ENCODE measurements at places on chromosomes 3 and 15.
A peak's percentile ranks its signal among the peaks of the same experiment; 100 is the strongest.

DNA sequence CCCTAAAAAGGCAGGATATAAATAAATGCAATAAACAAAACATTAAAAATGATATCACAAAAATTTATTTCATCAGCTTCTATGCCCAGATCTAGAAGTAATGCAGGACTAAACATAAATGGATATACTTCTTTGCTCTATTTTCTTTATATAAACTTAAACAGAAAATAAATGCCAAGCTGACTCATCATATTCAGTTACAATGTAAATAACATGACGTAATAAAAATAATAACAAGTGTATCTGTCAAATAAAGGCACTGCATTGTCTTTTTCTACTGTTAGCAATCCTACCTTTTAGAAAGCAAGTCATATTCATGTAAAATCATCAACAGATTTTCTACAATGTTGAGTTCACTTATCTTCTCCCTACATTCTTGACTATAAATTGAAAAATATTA lies 61.6 kb downstream of the NEK10 start:
- DNase-seq: no peak

DNA sequence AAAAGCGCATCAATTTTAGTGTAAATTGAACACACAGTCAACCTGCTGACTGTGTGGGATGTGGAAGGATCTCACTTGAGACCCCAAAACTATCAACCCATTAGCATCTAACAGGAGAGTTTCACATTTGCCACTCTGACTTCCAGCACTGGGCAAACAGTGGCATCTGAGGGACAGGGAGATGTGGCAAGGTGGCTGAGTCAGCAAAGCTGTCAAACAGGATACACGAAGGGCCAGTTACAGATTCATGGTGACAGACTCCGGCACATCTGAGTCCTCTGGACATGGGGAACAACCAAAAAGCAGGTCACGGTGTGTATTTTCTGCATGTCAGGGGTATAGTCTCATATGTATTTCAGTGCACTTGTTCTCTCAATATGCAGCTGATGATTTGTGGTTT lies 573.4 kb upstream of the PPP2R3A start:
- no peak for DNase-seq

DNA sequence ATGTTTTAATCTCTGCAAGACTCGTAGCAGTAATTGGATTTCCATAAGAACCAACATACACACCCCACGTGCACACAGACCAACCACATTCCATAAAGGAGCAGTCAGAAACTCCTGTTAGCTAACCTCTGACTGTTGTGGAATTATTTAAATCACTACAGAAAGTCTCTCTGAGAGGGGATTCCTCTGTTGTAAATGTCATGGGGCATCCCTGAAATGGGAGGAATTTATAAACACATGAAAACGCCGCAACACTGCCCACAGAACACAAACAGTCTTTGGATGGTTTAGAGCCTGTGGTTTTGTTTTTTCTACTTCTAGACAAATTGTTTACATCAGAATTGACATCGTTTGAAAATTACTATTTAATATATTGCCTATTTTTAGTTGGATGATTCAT lies 740.1 kb upstream of the GRM7 start:
- DNase-seq: no peak

DNA sequence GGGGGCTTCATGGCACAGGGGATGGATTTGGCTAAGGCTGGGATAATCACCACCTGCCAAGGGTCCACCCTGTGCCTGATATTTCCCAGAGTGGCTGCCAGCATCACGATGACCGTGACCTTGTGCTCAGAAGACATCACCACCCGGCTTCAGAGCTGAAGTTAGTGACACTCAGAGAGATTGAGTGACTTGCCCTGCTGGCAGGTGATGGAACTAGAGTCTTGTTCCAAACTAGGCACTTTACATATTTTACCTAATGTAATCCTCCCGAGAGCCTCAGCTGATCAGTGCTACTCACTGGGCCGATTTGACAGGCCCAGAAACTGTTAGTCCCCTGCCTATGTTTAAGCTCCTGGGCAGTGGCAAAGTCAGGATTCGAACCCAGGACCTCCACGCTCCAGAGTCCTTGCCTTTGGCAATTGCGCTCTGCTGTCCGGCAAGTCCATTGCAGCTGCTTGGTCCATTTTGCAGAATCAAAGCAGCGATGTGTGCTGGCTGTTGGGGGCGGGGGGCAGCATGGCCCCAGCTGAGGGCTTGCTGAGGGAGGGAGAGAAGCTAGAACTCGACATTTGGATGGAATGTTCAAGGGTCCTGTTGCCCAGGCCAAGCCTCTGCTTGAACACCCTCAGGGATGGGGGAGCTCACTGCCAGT lies 74.8 kb upstream of the GATA2 start:
- DNase-seq: no peak

- peak; percentile 70 for DNase-seq
Observed at GRCh38 chr3:87260270-87260669, 16.1 kb downstream of the POU1F1 start.

DNA sequence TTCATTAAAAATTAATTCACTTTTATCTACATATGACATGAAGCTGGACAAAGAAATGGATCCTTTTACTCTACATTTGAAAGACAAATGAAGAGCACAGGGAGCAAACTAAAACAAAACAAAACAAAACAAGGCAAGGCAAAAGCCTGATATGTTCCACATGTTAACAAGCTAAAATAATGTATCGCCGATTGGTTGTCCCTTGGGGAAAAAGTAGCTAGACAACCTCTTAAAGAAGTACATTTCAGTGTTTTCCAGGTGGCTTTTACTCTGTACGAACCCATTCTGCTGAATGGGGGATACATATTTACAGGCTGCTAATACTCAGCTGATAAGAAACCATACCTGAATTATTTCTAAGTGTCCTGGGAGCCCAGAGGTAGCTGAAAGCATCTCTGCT lies 493.0 kb upstream of the TBL1XR1 start:
- DNase-seq: no peak

DNA sequence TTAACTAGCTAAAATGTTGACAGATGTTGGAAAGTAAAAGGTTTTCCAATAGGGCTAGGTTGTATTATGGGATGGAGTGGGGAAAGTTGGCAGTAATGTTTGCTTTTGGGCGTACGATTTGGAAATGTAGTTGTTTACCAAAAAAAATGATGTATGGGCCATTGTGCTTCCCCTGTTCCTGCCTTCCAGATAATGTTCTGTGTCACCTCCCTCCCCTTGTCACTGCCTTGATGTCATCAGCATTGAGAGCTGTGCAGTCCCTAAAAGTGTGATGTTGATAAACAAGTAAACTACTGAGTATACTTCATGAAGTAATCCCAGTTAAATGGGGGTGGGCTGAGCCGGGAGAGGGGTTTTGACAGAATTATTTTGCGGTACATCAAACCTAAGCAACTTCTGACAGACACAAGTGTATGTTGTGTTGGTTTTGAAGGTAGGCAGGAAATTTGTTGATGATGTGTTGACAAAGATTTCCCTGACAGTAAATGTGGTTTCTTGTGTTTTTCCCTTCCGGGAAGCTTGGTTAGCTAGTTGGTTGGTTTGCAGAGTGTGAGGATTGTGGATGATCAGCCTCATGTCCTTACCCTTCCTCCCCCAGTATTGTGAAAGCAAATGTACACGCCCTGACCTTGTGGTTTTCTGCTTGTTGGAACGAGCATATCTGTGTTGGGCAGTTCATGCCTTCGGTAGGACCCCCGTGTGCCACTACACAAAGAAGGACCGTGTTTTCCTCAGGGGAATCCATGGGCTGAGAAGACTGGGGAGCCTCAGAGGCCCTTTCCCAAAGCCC lies 87.3 kb downstream of the PGPEP1L start:
- DNase-seq: no peak

- no peak for DNase-seq
Observed at GRCh38 chr3:143565951-143566350, 282.3 kb downstream of the SLC9A9 start.

GRCh38 chr15:48177383-48177765 lies 721 bp downstream of the MYEF2 start:
- DNase-seq: peak; percentile 20

DNA sequence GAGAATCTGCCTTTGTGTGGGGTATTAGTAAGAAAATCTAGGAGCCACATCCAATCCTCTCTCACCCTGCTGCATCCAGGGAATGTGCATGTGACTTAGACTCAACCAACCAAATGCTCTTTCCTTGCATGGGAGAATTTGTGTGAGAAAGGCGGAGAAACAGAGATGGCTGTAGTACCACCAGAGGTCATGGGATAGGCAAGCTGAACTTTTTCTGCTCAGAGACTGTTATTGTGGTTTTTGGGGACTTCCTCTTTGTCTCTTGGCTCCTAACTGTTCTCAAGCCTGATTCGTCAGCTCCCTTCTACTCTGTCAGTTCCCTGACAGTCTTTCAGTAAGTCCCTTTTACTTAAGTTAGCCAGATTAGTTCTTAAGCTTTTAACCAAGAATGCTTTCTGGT lies 2.6 kb upstream of the ZSCAN2 start:
- DNase-seq: no peak

- peak; percentile 13 for DNase-seq
Observed at GRCh38 chr15:51629612-51630011, 7.0 kb upstream of the DMXL2 start.

DNA sequence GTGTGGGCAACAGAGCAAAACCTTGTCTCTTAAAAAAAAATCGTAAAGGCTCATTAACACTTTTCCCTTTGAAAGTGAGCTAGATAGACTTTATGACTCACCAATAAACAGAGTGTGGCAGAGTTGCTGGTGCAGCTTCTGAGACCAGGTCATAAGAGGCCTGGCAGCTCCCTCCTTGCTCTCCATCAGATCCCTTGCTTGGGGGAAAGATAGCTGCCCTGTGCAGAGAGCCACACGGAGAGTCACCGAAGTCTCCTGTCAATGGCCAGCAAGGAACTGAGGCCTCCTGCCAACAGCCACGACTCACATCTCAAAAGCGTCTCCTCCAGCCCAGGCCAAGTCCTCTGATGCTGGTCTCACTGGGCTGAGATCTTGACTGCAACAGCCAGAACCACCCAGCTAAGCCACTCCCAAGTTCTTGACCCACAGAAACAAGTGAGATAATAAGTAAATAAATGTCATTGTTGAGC lies 8.7 kb upstream of the GP9 start:
- no peak for DNase-seq

GRCh38 chr3:41974223-41974622 lies 12.3 kb upstream of the ULK4 start:
- no peak for DNase-seq

GRCh38 chr15:88382482-88382983 lies 84.7 kb downstream of the MRPL46 start:
- no peak for DNase-seq

DNA sequence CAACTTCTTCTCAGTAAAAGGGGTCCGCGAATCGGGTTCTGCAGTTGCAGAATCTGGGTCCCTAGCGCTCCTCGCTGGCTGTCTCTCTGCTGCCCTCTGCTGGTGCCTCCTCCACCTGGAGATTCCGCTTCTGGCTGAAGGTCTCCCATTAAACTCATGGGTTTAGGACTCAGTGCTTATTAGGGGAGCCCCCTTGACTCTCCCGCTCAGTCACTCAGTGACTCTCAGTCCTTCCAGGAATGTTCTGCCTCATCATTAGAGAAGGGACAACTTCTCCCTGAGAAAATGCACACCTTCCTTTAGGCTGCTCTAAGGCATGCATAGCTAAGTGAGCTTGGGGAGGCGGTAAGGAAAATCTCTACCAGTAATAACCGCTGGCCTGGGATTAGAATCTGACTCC lies 7.1 kb downstream of the CPN2 start:
- peak; percentile 81 for DNase-seq

GRCh38 chr3:16350597-16351318 lies 85.7 kb downstream of the OXNAD1 start:
- no peak for DNase-seq

DNA sequence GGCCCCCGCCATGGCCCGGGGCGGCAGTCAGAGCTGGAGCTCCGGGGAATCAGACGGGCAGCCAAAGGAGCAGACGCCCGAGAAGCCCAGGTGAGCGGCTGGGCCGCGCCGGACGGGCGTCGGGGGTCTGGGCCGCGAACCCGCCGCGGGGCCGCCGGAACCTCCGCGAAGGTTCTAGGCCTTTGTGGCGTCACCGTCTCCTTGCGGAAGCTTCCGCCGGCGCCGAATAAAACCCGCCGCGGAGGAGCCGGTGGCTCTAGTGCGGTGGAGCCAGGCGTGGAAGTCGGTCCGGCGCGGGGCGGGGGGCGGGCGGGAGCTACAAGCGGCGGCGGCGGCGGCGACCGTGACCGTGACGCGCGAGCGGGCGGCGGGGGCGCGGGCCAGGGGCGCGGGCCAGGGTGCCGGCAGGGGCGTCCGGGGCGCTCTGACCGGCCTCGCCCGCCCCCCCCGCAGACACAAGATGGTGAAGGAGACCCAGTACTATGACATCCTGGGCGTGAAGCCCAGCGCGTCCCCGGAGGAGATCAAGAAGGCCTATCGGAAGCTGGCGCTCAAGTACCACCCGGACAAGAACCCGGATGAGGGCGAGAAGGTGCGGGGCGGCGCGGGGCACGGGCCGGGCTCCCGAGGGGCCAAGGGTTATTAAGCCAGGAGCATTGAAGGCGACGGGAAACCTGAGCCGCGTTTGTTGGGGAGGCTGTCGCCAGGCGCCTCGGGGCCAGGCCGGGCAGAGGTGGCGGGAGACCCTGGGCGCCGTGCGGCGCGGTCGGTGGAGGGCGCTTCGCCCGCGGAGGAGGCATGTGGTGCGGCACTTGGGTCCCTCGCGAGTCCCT lies at the start of gene DNAJA4:
Gene DNAJA4 (plus strand): TSS at position 259 of the 833 bp plus-strand sequence. CDS start 202 bp downstream, at position 461.
- peak; percentile 57 for DNase-seq

DNA sequence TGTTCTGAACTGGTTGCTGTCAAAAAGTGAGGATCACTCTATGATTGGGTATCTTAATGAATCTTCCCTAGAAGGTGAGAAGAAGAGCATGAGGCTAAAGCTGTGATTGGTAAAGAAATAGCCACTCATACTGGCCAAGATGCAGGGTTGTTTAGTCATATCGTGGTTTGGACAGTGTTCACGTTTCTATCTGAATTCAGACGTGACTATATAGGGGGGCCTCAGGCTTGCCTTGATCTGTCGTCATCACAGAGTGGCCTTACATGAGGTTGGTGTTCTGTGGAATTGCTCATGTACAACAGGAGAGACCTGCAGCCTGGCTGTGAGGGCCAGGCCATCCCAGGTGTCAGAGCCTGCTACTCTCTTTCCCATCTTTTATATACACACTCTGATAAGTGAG lies 12.4 kb downstream of the RTP2 start:
- no peak for DNase-seq

- no peak for DNase-seq
Observed at GRCh38 chr3:14867936-14868570, 49.3 kb downstream of the FGD5 start.

DNA sequence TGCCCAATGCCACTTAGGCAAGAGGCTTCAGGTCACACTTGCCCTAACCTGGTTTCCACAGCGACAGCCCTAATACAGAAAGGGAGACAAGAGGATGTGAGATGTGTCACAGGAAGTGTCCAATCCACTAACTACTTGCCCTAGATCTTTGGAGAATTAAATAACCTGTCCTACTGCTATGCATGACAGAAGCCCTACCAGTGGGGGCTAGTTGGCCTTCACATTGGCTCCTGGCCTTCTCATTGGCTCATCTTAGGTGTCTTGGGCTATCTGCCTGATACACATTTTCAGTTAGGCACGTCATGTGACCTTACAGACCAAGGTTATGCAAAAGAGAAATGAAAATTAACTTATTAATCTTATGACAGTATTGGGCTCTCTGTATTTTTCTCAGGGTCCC lies 449.9 kb downstream of the FHIT start:
- DNase-seq: no peak

GRCh38 chr3:194040516-194041273 lies 95.3 kb upstream of the HES1 start:
- no peak for DNase-seq
